ENCODE measurements at places on chromosomes 5 and 9.

DNA sequence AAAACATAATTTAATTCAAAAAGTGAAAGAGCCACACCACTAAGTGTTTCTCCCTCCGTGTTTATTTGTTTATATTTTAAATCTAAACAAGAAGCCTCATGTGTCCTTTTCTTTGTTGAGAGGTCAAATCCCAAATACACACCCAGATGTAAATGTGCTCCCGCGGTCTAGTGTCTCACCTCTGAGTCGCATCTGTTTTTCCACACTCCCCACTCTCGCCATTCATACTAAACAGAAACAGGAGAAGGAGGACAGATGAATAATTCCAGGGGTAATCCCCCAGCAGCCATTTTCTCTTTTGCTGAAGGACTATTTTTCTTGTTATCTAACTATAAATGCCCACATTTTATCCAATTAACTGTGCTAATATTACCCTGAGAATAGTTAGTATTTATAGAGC, 361.6 kb upstream of the RIOK2 start:
- DNase-seq: no peak

- DNase-seq: no peak
Measured at GRCh38 chr9:10036095-10036494, 576.7 kb downstream of the PTPRD start.

- peak; percentile 56 for DNase-seq
Measured at GRCh38 chr9:112097712-112098688, 77.1 kb downstream of the SUSD1 start.

- DNase-seq: no peak
Measured at GRCh38 chr9:96025995-96026602, 150.6 kb downstream of the ERCC6L2 start.

DNA sequence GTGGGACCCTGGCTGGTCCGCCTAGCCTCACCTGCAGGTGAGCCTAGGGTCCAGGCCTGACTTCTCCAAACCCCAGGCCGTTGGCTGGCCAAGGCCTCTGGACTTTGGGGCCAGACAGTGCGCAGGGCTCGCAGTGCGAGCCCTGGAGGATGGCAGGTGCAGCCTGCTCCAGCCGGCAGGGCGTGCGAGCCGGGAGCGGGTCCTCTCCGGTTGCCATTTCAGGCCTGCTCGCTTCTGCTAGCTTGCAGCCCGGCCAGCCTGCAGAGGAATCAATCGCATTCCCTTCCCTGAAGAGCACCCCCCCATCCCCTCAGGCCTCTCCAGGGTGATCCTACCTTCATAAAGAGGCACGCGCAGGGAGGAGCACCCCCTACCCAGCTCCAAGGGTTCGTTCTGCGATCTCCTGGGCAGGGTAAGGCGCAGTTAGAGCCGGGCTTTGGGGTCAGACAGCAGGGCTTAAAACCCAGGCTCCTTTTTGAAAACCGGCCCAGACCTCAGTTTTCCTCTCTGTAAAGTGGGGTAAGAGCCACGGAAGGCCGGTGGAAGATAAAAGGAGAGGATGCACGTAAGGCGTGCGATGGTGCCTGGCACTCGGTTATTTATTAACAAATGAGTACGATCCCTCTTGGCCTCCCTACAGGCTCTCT, 6.2 kb downstream of the BARHL1 start:
- DNase-seq: no peak

- peak; percentile 28 for DNase-seq
Measured at GRCh38 chr5:28369418-28369817, 1331.0 kb upstream of the CDH9 start.

GRCh38 chr5:2529371-2530092, 221.9 kb downstream of the IRX2 start:
- no peak for DNase-seq

DNA sequence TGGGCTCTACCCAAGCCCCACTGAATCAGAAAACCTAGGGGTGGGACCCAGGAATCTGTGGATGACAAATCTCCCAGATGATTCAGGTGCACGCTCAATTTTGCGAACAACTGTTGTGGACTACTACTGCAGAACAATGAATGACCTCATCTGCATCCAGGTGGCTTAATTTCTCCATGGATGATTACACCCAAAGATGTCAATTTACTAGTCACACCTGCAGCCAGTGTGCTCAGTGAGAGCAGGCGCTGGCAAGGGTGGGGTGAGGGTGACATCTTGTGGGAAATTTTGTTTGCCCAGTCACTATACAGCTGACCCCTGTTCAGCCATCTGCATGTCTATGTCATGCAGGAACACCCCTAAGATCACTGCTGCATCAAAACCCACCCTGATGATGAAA, 118.2 kb downstream of the ENTREP1 start:
- DNase-seq: no peak

- peak; percentile 12 for DNase-seq
Measured at GRCh38 chr5:115214541-115214940, 44.8 kb upstream of the TRIM36 start.

- DNase-seq: peak; percentile 96
Measured at GRCh38 chr9:88777498-88778312, 213.6 kb upstream of the S1PR3 start.

- no peak for DNase-seq
Measured at GRCh38 chr5:39494534-39494933, 69.8 kb upstream of the DAB2 start.

- no peak for DNase-seq
Measured at GRCh38 chr9:85156652-85157051, 487.1 kb downstream of the NTRK2 start.

- DNase-seq: no peak
Measured at GRCh38 chr9:125549039-125549438, 158.0 kb downstream of the MAPKAP1 start.

DNA sequence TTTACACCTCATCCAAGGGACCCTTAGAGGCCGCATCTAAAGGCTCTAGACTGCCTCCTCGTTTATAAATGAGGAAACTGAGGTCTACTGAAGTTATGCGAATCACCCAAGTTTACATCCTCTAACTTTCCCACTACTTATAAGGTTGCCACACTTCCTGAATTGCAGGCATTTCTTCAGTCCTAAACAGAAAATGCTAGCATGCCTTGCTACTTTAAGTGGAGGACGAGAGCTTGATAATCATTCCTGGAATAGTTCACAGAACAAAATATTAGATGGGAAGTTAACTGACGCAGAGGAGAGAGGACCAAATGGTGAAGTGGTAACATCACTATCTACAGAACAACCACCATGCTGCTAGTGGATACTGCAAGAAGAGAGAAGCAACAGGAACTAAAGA, 85.8 kb downstream of the GNAQ start:
- peak; percentile 92 for DNase-seq

DNA sequence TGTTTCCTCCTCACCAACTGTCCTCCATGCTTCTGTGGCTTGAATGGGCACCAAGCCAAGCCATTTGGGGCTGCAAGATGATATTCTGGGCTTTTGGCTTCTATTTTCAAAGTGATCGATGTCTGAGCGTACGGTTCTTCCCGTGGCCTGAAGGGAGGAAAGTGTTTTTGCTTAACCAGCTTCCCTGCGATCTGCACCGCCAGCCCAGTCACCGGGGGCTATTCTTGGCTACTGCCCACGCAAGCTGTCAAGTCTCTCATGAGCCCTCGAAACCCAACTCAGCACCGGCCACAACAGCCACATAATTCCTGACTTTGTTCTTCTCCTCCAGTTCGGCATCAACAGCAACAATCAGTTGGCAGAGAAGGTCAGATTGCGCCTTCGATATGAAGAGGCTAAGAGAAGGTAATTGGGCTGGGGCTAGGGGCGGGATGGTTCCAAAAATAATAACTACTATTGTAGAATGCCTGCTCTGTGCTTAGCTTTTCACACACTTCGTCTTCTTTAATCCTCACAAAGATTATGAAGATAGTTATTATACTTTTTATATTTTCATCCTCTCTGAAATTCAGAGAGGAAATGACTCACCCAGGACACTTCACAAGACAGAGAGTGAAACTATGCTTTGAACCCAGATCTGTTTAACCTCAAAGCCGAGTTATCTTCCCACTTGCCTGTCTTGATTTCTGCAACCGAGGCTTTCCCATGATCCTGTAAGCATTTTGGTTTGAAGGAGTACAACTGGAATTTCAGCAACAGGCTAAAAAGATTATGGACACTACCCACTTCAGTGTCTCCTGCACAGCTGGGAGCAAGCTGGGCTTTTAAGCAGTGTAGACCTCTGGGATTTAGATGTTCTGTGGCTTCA, 76.4 kb upstream of the RARS1 start:
- peak; percentile 87 for DNase-seq

- DNase-seq: no peak
Measured at GRCh38 chr9:98230304-98230703, 25.1 kb downstream of the TBC1D2 start.

DNA sequence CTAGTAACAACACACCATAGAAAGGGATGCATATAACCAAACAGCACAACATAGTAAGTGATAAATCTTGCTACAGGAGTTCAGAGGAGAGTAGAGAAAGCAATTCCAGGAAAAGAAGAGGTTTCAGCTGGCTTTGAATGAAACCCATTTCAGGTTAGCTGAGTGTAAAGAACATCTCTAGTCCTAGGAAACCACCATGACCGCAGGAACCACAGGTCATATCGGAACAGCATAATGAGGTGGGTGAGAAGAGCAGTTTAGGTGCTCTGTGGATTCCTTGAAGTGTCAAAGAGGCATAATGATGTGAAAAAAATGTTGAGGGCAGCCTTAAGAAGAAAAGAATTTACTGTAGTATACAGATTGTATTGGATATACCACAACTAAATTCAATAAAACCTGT, 507.5 kb downstream of the MTRR start:
- DNase-seq: no peak

GRCh38 chr9:121619545-121620324, 31.7 kb upstream of the DAB2IP start:
- DNase-seq: no peak

DNA sequence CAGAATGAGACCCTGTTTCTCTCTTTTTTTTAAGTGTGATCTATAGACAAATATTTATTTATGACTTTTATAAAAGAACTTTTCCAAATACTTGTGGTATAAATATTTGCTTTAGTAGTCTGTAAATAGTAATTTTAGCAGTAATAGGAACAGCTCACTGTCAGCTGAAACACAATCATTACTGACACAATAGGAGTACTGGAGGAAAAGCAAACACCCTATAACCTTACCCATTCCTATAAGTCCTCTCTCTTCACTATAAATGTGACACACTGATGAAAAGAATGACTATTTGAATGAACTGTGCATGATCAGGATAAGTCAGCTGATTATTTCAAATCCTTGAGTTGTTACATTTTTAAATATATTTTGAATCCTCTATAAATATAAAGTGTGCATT, 72.4 kb downstream of the CDH12 start:
- DNase-seq: no peak

GRCh38 chr9:90803860-90804593, 2.4 kb downstream of the SYK start:
- no peak for DNase-seq

GRCh38 chr9:108687006-108687987, 168.5 kb downstream of the ACTL7B start:
- no peak for DNase-seq

DNA sequence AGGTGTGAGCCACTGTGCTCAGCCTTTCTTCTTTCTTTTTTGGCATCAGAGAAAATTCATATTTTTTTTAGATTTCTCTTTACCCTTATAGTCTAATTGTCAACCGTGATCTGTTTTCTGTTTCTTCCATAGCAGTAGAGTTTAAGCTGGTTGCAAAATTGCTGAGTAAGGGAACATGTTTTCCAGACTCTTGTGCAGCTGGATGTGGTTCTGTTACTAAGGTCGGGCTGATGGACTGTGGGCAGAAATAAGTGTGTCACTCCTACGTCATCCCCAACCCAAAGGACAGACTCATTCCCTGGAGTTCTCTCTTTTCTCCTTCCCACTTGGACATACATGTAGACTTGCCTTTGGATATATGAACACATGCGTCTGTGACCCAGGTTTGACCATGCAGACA, 64.1 kb upstream of the GOLM1 start:
- no peak for DNase-seq

GRCh38 chr5:40479939-40480338, 199.8 kb upstream of the PTGER4 start:
- DNase-seq: no peak

GRCh38 chr5:150544611-150545219, 36.8 kb downstream of the NDST1 start:
- peak; percentile 41 for DNase-seq

DNA sequence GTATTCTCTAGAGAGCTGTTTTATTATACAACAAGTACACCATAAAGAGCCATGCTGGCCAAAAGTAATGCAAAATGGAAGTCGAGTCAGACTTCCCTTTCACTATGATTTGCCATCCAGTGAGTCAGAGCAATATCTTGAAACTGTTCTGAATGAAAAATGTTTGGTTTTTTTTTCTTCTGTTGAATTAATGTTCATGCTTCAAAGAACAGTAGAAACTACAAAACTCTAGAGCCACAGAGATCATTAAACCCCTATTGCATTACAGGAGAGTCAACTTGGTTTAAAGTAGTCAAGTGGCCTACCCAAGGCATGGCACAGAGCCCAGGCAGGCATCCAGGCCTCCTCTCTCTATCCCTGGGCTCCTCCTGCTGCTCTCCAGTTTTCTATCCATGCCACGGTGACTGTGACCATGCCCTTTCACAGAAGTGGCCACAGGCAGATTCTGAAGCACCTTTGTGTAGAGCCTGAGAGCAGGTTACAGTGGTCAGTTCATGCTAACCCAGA, 358.9 kb downstream of the DEPDC1B start:
- peak; percentile 9 for DNase-seq

DNA sequence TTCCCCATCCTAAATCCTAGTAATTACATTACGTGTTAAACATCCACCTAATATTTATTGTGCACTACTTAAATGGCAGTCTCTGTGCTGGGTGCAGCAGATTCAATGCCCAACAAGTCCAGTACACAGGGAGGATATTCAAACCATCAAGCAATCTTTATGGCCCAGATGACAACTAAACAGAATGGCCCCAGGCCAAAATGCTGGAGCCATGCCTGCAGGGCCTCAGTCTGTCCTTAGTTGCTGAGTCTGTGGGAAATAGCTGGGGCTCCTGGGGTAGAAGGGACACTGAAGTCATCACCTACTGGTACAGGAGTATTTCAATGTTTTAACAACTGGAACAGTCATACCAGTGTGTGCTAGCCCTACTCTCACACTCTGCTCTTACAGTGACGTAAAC, 153.5 kb downstream of the ZNF608 start:
- DNase-seq: no peak

GRCh38 chr9:108708448-108708847, 147.3 kb downstream of the ACTL7B start:
- no peak for DNase-seq

GRCh38 chr9:116842658-116843057, 155.6 kb downstream of the TRIM32 start:
- DNase-seq: no peak
